ENCODE measurements at places on chromosomes 16 and 17.

- no peak for DNase-seq
Observed at GRCh38 chr17:78925234-78925633, at the start of gene TIMP2. TIMP2 (minus strand) TSS chr17:78925387; CDS start chr17:78925088, 299 bp downstream.

DNA sequence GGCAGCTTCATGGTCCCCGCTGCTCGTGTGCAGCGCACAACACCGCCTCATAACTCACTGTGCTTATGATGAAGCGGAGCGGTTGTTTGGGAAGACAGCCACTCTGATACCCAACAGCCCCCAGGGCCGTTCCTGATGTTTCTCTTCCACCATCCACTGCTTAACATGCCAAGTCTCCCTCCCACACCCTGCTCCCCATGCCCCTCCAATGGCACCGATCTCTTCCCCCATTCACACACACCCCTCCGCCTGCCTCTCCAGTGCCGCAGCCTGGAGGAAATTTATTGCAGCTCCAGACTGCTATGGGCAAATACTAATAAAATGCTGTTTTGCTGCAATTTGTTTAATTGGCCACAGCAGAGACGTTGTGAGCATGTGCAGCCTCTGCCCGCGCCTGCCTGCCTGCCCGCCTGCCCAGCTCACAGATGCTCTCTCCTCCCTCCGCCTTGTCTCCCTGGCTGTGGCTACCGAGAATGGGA lies 80.3 kb upstream of the LHX1 start:
- DNase-seq: no peak

DNA sequence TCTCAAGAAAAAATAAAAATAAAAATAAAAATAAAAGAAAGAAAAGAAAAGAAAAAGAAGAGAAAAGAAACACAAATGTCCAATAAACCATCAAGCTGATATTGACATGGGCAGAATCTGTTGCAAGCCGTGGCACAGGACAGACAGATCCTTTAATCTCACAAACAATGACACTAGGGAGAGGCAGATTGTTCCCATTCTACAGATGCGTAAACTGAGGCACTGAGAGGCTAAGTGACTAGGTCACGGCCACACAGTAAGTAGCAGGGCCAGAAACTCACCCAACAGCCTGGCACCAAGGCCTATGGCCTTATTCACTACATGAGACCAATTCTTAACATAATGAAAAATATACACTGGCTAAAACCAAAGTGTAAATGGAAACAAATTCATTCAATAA lies 28.3 kb upstream of the ZFP90 start:
- DNase-seq: no peak

DNA sequence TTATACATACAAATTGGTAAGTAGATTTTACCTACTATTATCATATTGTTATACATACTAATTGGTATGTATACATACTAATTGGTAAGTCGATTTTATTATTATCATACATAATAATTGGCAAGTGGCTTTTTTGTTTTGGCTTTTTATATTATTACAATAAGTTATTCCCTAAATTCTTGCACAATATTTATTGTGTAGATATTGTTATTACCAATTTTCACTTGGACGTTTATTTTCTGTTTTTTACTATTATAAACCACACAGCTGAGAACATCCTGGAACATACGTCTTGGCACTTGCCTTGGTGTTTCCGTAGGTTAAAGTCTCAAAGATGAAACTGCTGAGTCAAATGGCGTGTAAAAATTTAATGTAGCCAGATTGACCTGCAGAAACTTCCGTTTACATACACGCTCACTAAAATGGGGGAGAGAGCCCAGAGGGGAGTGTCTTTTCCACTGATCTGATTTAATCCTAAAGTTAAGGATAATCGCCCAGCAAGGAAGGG lies 18.9 kb downstream of the GNGT2 start:
- no peak for DNase-seq

- DNase-seq: no peak
Observed at GRCh38 chr17:43917016-43917347, 9.6 kb upstream of the MPP2 start.

GRCh38 chr17:2611627-2612026 lies 18.2 kb downstream of the PAFAH1B1 start:
- no peak for DNase-seq

DNA sequence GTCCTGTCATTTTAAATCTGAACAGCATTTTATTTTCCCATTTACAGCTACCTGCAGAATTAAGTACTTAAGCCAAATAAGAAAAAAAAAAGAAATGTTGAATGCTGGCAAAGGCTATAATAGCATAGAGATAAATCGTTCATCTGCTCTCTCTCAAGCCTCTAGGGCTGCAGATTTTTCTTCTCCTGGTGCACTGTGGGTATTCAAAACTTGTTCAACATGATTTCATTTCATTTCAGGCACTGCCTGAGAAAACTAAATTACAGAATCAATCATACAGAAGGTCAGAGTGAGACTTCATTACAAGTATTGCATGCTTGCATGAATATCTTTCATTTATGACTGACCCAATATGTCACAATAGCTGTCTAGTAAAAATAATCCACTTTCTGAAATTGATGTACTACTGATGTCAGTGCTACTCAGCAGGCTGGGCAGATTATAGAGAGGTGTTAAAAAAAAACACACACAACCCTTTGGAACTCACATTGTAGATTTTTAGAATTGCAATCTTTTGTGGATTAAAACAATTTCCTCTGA lies 86.2 kb downstream of the TOX3 start:
- no peak for DNase-seq

GRCh38 chr17:44233582-44233981 lies 14.1 kb upstream of the UBTF start:
- DNase-seq: no peak

GRCh38 chr16:426906-427249 lies 1.4 kb downstream of the RAB11FIP3 start:
- no peak for DNase-seq

DNA sequence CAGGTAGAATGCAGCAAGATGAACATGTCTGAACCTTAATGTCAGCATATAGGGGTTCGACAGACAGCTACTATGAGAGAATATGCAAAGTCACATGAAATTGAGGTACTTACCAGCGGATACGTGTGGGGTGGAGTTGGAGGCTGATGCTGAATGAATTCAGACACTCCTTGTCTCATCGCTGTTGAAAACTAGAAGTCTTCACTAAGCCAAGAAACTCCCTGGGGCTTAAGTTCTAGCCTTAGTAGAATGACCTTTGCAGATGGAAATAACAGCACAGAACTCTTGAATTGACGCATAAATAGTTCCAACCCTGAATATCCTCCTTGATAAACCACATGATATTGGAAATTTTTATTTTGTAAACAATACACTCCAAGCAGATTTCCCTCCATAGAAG lies 32.9 kb upstream of the MYOCD start:
- DNase-seq: no peak

GRCh38 chr16:57017251-57017650 lies 27.9 kb downstream of the NLRC5 start:
- DNase-seq: no peak

- DNase-seq: no peak
Observed at GRCh38 chr17:74812109-74813009, 36.2 kb upstream of the NAT9 start.

DNA sequence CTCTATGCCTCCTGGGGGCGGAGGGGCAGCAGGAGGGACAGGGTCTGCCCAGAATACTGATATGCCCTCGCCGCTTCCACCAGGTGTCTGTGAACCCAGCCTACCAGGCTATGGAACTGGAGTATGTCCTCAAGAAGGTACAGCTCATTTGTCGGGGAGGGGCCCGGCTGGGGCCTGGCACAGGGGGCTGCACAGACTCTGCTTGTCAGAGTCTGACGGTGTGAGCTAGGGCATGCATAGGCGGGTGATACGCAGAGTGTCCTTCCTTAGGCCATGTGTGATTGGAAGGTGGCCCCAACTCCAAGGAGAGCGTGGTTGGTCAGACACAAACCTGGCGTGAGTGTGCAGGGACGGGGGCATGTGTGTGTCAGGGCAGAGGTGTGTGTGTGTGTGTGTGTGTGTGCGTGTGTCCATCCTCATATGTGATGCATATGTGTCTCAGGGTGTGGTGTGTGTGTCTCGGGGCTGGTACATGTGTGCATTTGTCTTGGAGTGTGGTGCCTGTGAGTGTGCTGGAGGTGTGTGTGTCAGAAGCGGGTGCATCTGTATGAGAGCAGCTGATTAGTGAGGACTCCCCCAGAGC lies 7.0 kb downstream of the CHAD start:
- DNase-seq: no peak

DNA sequence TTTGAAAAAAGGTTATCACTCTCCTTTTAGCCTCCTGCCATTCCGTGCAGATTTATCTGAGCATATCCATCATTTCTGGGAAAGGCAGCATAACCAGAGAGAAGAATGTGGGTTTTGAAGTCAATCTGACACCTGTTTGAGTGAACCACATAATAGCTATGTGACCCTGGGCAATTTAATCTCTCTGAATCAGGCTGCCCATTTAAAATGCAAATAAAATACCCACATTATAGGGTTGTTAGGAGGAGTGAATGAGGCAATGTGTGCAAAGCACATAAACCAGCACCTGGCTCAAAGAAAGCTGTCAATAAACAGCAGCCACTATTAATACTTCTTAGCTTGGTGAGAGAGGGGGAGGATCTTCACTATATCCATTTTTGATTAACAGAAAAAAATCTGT lies 88.0 kb downstream of the CACNG1 start:
- no peak for DNase-seq

DNA sequence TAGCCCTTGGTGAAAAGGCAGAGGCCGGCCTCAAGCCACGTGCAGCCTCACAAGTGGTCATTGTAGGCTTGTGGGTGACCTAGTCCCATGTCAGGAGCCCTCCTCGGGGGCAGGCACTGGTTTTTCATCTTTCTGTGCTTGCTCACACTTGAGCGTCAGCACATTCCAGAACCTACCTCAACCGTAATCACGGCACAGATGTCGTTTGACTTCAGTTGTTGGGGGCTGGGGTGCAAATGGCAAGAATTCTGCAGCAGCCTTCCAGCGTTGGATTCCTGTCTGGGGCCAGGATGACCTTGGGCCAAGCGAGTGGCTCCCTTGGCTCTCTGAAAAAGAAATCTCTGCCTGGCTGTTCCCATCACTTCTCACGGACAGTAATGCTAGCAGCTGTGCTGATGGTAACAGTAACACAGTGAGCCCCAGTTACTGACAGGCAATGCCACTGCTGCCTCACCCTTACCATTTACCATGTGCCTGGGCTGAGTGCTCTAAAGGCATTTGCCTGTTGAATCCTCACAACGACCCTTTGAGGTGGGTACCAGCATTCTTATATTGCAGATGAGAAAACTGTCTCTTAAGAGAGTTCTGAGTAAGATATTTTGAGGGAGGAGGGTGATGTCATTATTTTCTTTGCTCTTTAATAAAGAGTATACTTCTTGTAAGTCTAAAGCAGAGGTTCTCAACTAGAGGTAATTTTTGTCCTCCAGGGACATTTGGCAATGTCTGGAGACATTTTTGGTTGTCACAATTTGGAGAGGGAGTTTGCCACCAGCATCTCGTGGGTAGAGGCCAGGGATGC lies 46.5 kb downstream of the KSR1 start:
- no peak for DNase-seq

DNA sequence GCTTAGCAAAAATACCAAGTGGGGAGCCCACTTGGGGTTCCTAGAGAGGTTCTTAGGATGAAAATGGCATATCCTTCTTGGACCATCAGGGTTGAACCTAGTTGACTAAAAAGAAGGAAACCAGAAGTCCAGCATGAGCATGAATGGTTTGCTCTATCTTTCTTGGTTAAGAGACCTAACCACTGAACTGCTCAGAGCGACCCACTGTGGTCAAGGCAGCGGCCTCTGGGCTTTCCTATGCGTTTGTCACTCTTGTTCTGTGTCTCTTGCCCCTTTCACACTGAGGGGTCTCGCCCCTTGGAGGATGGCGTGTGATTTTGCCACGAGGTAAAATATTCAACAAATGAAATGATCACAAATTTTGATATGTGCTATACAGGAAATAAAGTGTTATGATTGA lies 526 bp upstream of the BORCS6 start:
- DNase-seq: no peak

Measured in esophagus squamous epithelium (tissue), 5 donors.